Activated naive CD4-positive, alpha-beta T cell (primary cell): ENCODE measurements at places on chromosomes 7 and 10.

GRCh38 chr10:60908031-60908430 lies 36.0 kb downstream of the RHOBTB1 start:
- no peak for DNase-seq

DNA sequence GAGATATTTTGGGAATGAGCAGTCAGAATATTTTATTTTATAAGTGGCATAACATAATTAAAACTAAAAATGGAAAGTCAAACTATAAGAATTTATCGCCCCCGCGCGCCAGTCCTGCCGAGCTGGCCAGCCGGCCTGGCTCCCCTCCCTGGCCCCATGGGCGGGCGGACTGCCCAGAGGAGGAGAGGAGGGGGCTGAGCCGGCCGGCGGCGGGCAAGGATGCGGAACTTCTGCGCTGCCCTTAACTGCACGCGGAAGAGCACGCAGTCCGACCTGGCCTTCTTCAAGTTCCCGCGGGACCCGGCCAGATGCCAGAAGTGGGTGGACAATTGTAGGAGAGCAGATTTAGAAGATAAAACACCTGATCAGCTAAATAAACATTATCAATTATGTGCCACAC lies 96.8 kb downstream of the DKK1 start:
- no peak for DNase-seq

DNA sequence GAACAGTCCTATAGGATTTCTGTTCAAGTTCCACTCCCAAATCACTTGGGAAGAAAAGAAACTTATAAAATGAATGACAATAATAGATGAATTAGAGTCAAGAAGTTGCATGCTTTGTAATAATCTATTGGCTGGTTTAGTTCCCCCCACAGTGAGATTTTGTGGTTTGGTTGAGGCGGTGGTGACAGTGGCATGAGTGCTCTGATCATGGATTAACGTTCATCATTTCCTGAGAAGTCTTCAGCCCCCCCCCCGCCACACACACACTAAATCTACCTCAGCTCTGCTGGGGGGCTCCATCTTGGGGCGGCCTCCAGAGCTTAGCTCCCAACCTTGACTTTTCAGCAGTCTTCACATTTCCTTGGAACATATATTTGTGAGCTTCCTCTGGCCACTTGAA lies 121.7 kb downstream of the ABCA13 start:
- no peak for DNase-seq

- DNase-seq = no peak
Measured at GRCh38 chr10:74775099-74775498, 51.3 kb upstream of the KAT6B start.

DNA sequence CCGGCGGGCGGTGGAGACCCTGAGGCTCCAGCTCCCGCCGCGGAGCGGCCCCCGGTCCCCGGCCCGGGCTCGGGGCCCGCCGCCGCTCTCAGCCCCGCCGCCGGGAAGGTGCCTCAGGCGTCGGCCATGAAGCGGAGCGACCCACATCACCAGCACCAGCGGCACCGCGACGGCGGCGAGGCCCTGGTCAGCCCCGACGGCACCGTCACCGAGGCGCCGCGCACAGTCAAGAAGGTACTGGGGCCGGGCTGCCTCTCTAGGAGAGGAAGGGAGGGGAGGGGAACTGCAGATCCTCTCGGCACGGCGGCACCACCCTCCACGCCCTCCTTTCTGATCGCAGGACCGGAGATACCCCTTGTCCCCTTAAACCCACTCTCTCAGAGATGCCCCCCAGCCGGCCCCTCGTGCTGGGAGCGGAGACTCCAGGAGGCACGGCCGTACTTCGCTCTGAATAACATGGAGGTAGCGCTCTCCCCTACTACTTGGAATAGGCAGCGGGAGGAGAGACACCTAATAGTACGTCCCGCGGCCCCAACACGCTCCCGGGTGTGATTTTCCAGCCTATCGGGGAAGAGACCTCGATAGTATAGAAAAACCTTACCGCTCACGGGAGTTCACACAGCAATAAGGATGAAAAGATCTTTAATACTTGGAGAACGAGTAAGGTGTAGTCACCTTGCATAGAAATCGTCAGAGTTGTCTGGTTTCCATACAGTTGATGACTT lies 538 bp downstream of the AHCYL2 start:
- peak; percentile 51 for DNase-seq

- no peak for DNase-seq
Measured at GRCh38 chr10:119029613-119030420, at the start of gene NANOS1. Gene NANOS1, plus strand, starts transcription at chr10:119029714. Its CDS starts 88 bp downstream, at chr10:119029802.

- no peak for DNase-seq
Measured at GRCh38 chr7:121012170-121012874, 23.8 kb downstream of the CPED1 start.

DNA sequence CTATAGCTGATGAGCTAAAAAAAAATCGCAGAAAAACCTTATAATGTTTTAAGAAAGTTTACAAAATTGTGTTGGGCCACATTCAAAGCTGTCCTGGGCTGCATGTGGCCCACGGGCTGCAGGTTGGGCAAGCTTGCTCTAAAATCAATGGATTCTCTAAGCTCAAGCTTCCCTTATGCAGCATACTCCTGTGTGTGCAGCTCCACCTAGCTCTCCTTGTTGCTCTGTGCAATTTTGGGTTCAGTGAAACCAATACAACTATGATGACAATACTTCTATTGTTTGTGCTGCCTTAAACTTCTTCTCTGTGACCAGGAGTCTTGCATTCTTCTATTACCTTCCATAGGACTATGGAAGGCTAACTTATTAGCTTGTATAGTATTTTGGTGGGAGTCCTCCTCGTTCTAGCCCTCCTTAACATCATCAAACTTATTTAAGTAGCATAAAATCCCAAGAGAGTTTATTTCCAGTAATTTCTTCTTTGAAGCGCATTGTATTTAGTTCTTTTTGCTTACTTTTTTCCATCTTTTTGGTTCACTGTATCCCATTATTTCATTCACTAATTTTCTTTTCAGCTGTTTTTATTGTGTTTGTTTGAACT lies 170.9 kb upstream of the SMIM30 start:
- no peak for DNase-seq

GRCh38 chr10:132362151-132362611 lies 30.2 kb downstream of the LRRC27 start:
- no peak for DNase-seq

GRCh38 chr7:44617225-44617890 lies 10.9 kb downstream of the OGDH start:
- DNase-seq = no peak

DNA sequence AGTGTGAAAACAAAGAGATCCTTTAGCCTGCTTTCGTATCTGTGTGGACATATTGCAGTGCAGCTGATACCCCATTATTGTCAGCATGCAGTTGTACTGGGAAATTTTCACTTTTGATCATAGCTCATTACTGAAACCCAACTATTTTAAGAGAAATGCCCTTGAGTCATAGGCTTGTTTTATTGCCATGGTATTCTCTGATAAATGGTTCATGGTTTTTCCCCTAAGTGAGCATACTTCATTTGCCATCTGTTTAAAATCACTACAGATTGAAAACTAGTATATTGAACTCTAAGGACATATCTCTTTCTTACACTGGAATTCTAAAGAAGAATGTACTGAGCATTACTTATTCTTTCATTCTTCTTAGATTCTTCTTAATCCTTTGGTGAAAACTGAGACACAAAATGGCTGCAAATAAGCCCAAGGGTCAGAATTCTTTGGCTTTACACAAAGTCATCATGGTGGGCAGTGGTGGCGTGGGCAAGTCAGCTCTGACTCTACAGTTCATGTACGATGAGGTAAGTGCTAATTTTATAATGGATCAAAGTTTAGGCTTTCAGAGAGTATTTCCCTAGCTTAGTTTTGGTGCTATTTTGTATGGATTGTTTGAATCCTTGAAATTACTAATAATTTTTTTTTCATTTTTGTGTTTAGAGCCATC lies 63.0 kb downstream of the RALA start:
- DNase-seq = no peak

DNA sequence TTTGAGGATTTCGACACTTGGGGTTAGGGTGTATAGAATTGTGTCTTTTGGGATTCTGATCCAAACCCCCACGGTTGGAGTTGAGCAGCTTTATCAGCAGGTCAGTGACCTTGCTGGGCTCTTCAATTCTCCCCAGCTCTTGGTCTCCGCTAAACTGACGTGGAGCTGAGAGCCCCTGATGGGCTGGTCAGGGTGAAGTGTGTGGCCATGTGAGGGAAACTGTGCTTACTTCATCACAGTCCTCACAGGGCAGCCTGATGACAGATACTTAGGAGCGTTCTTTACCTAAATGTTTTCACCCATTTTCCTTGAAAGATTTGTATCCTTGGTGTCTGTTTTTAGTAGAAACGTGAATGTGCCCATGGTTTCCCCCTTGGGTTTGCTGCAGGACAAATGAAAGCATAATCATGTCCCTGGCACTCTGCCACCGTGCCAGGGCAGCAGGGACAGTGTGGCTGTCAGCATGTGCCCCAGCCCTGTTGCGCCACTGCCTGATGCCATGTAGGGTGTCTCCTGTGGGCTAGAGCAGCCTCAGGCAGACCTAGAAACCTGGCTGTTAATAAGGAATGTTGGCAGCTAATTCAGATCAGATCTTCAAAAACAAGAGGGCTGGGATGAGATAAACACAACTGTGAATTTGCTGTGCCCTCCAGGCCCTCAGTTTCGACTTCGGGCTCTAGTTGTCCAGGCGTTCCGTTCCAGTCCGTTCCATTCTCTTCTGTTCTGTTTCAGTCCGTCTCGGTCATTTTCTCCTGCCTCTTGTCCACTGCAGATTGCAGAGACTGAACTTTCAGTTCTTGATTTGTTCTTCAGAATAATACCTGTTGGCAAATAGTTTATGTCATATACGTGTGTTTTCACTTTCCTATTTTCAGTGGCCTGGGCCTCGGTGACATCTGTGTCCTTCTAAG lies 96.8 kb downstream of the TRRAP start:
- no peak for DNase-seq

DNA sequence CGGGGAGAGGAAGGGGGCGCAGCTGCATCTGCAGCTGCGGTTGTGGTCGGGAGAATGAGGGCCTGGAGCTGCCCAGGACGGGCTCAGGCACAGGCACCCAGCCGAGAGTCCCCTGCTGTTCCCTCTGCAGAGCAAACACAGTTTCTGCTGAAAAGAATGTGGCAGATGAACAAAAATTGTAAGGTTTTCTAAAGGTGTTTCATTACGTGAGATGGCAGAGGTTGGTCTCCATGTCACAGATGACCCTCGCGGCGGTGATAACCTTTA lies 456.2 kb downstream of the DNAJB6 start:
- no peak for DNase-seq

DNA sequence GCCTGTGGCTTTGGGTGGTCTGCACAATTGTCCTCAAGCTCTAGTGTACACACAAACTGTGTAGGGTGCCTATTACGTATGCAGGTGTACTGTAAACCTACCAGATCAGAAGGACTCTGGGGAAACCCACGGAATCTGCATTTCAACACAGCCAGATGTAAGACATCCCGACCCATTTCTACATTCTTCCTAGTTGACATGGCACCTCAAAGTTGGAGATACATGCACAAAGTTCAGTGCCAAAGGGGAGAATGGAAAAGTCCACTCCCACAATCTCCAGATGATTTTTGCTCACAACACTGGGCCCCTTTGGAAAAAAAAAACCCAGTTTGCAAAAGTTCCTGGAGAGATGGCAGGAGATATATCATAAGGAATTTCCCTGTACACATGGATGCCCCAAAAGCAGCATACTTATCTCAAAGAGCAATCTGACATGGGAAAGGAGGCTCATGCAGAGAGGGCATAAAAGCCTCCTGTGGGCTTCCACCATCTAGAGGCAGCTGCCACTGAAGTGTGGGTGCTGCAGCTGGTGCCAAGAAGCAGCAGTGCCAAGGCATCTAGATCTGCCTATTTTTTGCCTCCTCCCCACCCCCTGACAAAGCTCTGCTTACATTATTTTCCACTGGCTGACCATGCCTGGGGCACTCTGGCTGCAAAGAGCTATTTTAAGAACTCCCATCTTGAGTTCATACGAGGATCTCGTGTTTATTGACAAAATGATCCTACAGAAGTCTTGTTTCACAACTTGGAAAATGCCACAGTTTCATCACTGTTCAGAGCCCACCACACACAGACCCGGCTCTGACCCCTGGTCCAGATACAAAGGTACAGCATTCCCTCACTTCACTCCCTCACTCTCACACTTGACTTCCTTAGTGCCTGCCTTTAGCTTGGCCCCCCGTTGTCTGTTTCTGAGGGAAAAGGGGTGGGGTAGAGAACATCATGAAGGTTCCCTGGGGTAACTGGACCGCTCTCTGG lies 12.9 kb downstream of the TECTB start:
- no peak for DNase-seq

DNA sequence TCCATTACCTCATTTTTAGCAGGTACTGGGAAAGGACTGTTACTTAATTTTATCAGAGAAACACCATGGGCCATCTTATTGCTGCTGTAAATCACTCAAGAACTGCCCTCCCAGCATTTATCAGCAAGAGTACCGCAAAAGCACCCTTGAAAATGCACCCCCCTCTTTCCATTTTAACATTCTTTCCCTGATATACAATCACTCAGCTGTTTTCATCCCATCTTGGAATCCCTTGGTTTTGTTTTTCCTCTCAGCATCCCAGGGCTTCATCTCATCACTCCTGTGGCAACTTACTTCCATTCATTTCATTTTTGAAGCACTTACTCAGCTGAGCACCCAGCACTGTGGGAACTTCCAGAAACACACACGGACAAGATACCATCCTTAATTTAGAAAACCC lies 36.5 kb downstream of the RAPGEF5 start:
- no peak for DNase-seq

- DNase-seq = no peak
Measured at GRCh38 chr7:77697535-77697831, 1.2 kb downstream of the RSBN1L start.
